ENCODE measurements at places on chromosomes 3 and 15.

DNA sequence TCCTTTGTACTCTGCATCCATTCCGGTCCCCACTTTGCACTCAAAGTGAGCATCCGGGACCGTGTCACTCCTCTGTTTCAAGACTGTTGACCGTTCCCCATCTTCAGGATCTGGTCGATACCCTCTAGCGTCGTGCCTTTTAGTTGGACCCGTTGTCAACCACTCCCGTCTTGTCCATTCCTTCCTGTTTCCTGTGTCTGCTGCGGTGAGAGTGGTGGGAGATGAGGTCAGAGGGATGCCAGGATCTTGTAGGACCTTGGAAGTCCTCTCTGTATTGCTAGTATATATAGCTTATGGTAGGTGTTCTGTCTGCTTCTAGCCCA is 624 bp downstream of the BRK1 start:
- peak; percentile 23 for DNase-seq

DNA sequence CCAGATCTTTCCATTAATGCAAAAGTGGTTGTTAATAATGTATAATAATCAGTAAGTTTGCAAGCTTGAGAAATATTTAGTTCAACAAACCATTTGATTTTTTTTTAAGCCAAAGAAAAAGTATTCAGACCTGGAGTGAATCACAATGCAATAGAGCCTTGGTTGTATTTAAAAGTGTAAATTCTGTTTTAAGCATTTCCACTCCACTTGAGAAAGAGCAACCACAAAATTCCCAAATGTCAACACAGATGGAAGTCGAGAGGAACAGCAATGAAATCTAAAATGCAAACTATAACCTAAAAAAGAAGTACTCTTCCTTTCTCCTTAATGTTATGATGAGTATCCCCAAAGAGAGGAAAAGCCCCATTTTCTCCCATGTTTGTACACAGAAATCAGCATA is 20.2 kb downstream of the GBE1 start:
- no peak for DNase-seq

GRCh38 chr15:81768773-81769172 is 277.0 kb downstream of the MEX3B start:
- no peak for DNase-seq

- no peak for DNase-seq
Observed at GRCh38 chr15:86229936-86230335, 150.3 kb downstream of the AGBL1 start.

DNA sequence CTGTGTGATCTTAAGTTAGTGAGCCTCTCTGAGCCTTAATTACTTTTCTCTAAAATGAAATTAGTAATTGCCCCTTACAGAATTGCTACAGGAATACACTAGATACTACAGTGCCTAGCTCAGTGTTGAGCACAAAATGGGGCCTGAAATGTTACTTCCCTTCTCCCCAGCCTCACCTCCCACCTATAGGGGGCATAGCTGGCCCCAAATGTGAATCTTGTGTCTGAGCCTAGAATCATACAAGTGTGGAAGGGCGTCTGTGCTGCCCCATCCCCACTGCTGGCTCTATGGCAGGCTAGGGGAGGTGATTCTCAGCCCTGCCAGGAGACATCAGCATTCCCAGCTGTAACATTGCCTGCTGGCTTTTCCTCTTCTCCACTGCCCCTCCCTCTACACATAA is 42.7 kb downstream of the IFT122 start:
- DNase-seq = no peak

GRCh38 chr15:56428821-56429458 is 36.0 kb downstream of the MNS1 start:
- DNase-seq = peak; percentile 4
